ENCODE measurements at places on chromosomes 6 and 20. TPM values are rescaled to one million over a fixed set of nuclear protein-coding genes. Genes with fewer than 3 reads are reported as not detected.

DNA sequence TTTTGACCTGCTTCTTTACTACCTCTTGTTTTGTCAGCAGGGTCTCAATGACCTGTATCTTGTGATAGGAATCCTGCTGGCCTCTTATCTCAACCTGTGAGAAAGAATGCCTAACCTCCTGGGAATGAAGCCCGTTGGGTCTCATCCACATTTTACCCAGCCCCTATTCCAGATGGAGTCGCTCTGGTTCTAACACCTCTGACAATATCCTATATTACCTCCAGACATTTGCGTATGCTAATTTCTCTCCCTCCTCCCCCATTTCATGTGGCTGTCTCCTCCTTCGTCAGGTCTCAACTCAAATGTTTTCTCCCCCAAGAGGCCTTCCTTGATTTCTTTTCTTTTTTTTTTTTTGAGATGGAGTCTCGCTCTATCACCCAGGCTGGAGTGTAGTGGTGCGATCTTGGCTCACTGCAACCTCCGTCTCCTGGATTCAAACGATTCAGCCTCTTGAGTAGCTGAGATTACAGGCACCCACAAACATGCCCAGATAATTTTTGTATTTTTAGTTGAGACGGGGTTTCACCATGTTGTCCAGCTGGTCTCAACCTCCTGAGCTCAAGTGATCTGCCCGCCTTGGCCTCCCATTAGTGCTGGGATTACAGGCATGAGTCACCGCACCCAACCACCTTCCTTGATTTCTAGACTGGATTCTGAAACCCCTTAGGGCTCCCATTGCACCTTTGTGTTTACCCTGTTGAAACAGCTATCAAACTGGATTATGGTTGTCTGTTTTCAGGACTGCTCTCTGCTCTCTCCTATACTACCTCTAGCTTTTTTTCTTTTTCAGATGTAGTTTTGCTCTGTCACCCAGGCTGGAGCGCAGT lies 49.5 kb upstream of the B4GALT5 start:
- no peak for DNase-seq

DNA sequence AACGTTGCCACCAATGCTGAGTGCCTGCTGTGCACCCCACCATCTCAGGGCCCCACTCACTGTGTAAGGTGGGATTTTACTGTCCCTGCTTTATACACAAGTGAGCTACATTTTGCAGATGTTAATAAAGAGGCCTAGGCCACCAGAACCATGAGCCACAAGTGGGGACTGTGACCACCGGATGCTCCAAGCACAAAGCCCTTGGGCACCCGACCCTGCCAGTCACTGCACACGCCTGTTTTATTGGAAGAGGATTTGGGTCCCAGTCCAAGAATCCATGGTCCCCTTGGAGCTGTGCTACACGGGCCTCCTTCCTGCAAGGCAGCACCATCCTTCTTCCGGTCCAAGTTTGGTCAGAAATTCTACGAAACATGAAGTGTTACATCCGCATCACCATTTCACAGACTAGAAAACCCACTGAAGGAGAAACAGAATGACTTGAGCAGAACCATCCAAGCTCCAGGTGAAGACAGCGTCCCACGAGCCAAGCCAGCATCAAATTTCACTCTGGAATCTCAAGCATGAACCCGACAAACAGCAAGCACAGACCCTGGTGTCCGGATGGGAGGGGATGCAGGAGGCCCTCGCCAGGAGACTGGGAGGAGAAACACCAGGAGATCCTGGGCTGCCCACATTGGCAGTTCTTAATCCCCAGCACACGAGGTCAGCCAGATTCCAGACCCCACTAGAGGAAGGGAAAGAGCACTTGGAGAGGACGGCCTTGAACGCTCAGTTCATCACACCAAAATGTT lies 226.9 kb downstream of the DLL1 start:
- no peak for DNase-seq

- no peak for DNase-seq
Measured at GRCh38 chr20:14723614-14724013, 386.2 kb upstream of the FLRT3 start.

- DNase-seq: no peak
Measured at GRCh38 chr6:108765495-108765894, 82.7 kb upstream of the ARMC2 start.

GRCh38 chr6:134835993-134836392 lies 113.9 kb downstream of the ALDH8A1 start:
- DNase-seq: no peak

- DNase-seq: no peak
Measured at GRCh38 chr6:109715616-109716015, 24.5 kb downstream of the FIG4 start.

GRCh38 chr6:14883921-14884320 lies 361.9 kb upstream of the JARID2 start:
- peak; percentile 61 for DNase-seq

GRCh38 chr6:3822747-3823445 lies 26.3 kb upstream of the FAM50B start:
- peak; percentile 72 for DNase-seq

GRCh38 chr6:115934829-115935228 lies 125.9 kb downstream of the FRK start:
- DNase-seq: no peak

DNA sequence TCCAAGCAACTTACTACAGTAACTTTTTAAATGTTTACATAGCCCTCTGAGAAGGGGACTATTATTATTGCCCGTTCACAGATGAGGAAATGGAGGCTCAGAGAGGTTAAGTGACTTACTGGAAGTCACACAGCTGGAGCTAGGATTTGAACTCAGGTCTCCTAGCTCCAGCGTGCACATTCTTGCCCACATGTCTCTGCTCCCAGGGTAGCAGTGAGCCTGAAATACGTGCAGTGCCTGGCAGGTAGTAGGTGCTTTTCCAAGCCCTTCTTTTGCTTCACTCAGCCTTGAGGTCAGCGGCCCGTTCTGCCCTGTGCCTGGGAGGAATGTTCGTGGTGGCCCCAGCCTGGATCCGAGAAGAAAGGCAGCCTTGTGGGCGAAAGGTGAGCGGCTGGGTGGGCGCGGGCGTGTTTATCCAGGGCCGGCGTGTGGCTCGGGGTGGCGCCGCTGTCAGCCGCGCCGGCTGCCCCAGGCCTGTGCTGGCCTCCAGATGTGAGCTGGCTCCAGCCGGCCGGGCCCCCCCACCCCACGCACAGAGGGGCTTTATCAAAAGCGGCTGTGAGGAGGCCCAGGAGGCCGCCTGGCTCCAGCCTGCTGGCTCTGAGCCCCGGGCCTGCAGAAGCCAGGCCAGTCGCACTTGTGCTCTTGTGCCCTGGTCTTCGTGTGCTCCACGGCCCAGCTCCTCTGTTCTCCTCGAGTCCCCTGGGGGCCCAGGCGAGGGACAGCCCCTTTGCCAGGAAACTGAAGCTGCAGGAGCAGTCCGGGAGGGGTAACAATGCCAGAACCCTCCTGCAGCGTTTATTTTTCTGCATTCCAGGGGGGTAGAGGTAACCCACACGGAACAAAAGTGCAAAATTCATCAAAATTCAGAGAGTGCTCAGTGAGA lies 58.1 kb downstream of the UBE2V1 start:
- no peak for DNase-seq

- no peak for DNase-seq
Measured at GRCh38 chr6:89356642-89357170, 4.2 kb upstream of the UBE2J1 start.

DNA sequence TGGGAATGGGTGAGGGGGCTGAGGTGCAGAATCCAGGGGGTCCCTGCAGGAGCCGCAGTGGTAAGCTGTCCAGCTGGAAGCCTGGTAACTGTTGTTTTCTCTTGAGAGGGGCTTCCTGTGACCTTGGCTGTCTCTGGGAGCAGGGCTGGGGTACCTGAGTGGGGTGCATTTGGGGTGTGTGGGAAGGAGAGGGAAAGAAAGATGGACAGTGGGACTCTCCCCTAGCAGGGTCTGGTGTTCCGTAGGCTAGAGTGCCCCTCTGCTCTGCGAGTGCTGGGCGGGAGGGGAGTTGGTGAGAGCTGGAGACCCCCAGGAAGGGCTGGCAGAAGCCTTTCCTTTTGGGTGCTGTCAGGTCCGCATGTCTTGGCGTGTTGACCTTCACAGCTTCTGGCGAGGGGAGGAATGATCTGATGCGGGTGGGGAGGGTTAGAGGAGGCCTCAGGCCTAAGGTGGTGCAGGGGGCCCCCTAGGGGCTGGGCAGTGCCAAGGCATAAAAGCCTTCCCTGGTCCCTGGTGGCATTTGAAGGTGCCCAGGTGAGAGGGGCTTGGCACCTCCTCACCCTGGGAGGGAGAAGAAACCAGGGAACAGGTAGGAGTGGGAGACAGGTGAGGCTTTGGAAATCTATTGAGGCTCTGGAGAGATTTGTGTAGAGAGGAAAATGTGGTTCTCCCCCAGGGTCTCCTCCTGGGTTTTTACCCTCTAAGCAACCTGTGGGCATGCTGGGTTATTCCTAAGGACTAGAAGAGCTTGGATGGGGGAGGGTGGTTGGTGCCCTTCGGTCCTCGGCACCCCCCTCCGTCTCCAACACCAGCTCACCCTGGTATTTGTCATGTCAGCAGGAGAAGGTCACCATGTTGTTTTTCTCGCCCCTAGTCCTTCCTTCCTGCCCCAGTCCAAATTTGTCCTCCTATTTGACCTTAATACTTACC lies 3.3 kb downstream of the VEGFA start:
- peak; percentile 59 for DNase-seq

GRCh38 chr20:61555566-61555965 lies 303.5 kb downstream of the CDH4 start:
- no peak for DNase-seq

DNA sequence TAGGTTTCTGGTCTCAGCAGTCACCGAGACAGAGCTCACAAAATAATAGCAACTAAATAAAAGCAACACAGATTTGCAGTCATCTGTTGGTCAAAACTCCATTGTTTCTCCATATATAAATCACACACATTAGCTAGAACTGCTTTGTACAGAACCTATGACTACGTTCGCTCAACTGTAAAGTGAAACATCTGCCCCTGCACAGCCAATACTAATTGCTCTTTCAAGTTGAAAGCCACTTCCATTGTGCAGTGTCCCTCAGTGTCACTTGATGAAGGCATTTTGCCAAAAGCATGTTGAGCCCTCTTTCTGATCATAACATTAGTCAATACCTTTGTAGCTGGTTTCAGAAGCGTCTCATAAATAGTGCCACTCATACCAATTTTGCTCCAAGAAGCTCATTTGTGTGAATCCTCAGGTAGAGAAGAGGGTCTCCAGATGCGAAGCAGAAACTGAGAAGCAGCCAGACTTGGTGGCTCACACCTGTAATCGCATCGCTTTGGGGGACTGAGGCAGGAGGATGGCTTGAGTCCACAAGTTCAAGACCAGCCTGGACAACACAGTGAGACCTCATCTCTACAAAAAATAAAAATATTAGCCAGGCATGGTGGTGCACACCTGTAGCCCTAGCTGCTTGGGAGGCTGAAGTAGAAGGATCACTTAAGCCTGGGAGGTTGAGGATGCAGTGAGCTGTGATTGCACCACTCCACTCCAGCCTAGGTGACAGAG lies 68.9 kb downstream of the PERP start:
- no peak for DNase-seq

DNA sequence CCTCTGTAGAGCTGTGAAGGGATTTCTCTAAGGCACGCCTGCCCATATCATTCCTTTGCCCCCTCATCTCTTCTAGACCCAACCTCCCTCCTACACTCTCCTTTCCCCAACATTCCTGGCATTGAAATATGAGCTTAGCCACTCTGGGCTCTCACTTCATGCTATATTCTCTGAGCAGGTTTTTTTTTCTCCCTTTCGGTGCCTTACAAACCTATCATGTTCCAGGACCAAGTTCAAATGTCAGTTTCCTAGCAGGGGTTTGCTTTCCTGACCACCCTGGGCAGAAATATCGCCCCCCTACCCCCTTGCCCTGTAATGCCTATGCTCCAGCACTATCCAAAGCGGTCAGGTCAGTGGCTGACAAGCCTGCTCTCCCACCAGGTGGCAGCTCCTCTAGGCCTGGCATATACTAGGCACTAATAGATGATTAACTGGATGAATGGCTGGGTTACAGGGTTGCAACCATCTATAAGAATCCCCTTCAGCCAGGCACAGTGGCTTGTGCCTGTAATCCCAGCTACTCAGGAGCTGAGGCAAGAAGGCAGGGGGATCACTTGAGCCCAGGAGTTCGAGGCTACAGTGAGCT lies 25.7 kb upstream of the AAR2 start:
- DNase-seq: no peak

DNA sequence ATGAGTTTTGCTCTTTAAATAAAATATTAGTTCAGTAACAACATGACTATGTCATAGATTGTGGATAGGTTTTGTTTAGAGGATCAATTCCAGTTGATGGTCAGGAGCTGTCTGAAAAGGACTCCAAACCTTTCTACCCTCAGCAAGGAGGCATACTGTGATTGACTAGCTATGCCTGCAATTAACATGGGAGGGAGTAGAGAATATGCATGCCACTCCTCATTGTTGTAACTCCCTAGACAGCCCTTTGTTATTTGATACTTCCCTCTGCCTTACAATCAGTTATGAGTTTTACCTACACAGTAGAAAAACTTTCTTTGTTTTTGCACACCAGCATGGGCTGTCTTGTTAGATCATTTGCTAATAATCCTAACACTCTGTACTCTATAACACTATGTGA lies 1418.5 kb downstream of the KHDRBS2 start:
- no peak for DNase-seq

- DNase-seq: no peak
Measured at GRCh38 chr6:3318226-3318625, 59.5 kb downstream of the PSMG4 start.

GRCh38 chr6:108897371-108897770 lies 49.1 kb downstream of the ARMC2 start:
- DNase-seq: peak; percentile 76

Gene TRIM39
- total RNA-seq: 13.1 TPM

Gene PBOV1
- not detected for total RNA-seq

Gene LRFN2
- total RNA-seq: not detected

Gene ANKS1A
- 13.4 TPM for total RNA-seq

Gene COX4I2
- not detected for total RNA-seq

Gene CDSN
- total RNA-seq: not detected

Gene KHDC1L
- total RNA-seq: not detected

Gene CCN5
- not detected for total RNA-seq

Gene NUS1
- 17.4 TPM for total RNA-seq

Gene TAAR6
- not detected for total RNA-seq

Gene FAM217A
- total RNA-seq: not detected

Gene CAGE1
- total RNA-seq: not detected

Gene HSPA1L
- total RNA-seq: 0.71 TPM

Gene PMEPA1
- total RNA-seq: 2.8 TPM

Gene MARCKS
- 98.7 TPM for total RNA-seq

Gene MCCD1
- total RNA-seq: not detected

Gene ABHD16B
- total RNA-seq: not detected
